ENCODE measurements at places on chromosomes 5 and 9.

DNA sequence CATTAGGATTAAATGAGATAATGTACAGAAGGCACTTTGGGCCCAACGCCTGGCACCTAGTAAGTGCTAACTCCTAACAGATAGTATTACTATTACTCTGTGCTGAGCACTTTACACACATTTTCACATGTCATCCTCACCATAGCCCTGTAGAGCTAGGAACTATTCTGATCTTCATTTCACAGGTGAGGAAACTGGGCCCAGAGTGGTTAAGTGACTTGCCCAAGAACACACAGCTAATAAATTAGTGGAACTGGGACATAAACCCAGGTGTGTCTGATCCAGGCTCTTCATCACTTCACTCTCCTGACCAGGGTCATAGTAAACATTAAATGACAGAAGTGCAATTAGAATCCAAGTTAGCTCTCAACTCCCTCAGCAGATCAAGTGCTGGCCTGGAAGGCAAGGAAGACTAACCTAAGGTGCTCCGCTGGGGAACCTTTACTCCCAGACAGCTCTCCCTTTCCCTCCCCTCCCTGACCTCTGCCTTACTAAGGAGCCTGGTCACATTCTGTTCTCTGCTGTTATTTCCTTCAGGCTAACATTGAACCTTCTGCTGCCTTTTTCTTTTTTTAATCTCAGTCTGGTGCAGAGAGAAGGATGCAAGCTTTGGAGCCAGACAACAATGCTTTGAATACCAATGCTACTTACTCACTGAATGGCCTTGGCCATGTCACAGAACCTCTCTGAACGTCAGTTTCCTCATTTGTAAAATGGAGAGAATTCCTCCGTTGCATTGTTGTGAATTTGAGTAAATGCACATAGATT lies 4.1 kb upstream of the ADRA1B start:
- DNase-seq: no peak

GRCh38 chr5:83767409-83767992 lies 46.8 kb upstream of the HAPLN1 start:
- DNase-seq: no peak

GRCh38 chr9:127720031-127720864 lies 4.4 kb downstream of the TTC16 start:
- no peak for DNase-seq

GRCh38 chr5:179974246-179974945 lies 66.7 kb upstream of the TBC1D9B start:
- DNase-seq: no peak

DNA sequence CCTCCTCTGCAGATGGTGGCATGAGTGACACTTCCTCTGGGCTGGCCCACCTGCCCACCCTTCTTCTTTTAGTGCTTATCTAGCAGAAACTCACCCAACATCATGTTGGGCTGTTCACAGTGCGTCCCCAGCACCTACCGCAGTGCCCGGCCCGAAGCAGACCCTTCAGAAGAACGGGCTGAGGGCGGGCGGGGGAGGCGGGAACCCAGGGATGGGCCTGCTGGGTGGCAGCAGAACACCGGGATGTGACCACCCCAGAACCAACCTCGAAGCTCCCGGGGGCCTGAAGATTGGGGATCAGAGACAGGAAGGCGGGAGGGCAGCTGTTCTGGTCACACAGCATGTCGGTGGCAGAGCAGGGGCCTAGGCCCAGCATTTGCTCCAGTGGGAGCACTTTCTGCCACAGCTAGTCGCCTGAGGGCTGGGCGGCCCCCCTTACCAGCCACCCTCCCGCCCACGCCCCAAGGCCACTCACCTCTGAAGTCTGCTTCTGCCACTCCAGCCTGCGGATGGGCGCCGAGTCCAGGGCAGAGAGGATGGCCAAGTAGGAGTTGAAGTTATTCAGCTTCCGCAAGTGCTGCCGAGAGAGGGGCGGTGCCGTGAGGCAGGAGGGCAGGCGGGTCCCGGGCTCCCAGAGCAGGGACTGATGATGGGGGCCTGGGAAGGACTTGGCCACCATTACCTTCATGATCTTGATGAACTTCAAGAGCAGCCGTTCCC lies 38.7 kb downstream of the PRRT1B start:
- DNase-seq: peak; percentile 31

GRCh38 chr5:179269781-179270543 lies 75.3 kb downstream of the ADAMTS2 start:
- no peak for DNase-seq

DNA sequence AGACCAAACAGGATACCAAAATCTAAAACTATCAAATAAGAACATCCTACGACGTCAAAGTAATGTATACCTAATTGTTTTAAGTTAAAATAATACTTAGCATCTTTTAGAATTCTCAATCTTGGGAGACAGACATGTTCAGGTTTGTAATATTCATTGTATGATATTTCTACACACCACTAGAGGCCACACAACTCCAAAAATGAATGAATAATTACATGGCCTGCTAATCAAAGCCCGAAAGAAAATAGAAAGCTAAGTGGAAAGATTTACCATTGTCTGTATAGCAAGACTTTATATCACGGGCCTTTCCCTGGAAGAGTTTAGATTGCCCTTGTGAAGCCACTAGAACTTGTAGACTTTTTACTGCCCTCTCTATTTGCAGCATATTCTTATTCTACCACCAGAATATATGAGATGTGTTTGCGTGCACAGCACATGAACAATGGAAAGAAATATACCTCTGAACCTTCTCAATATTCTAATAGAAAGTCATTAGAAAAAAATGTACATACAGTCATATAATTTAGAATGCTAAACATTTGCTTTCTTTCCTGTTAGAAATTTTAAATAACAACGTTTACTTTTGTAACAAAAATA lies 380.1 kb upstream of the NUDT12 start:
- DNase-seq: no peak

DNA sequence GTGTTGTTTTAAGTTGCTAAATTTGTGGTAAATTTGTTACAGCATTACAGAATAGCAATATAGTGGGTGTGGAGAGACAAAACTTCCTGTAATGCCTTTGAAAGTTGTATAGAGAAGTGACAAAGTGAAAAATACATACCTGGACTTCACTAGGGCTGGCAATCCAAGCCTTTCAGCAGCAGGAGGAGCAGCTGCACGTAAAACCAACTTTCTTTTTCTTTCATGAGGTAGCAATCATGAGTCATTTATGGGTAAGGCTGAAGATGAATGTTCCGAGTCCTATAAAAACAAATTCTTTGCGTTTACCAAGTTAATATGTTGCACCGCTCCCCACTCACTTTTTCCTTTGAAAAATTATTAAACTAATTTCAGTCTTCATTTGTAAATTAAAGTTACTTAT lies 1138.2 kb downstream of the TAF11L14 start:
- peak; percentile 67 for DNase-seq

All from common myeloid progenitor, CD34-positive (primary cell).